ENCODE measurements at places on chromosomes 3 and 15.

DNA sequence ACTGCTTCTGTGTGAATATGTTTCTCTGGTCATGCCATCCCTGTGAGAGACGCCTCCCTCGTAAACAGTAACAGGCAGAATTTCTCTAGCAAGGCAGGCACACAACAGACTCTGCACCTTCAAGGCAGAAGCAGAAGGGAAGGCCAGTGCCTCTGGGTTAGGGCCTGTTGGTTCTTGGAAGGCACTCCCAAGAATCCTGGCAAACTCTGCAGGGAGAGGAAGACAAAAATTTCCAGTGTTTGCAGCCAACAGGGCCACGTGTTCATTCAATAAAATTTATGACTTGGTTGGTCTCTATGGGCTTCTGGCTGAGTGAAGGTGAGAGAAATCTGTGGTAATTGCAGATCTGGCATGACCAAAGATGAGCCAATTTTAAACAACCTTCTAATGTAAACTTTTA lies 39.3 kb downstream of the NFKBIZ start:
- DNase-seq: no peak

DNA sequence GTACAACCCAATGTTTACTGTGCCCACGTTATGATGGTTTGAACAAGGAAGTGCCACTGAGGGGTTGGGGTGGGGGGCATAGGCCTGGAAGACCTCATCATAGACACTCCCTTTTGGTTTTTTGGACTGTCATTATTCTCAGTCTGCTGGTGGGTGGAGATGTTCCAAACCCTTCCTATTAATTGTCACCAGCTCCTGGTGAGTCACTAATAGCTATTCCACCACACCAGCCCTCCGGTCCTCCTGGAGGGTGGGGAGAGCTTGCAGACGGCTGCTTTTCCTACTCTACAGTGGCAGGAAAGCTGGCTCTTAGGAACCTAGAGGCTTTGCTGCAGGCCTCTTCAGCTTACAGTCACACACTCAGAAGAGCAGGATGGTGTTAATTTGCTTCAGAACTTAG lies 9.0 kb upstream of the COPG1 start:
- DNase-seq: no peak

DNA sequence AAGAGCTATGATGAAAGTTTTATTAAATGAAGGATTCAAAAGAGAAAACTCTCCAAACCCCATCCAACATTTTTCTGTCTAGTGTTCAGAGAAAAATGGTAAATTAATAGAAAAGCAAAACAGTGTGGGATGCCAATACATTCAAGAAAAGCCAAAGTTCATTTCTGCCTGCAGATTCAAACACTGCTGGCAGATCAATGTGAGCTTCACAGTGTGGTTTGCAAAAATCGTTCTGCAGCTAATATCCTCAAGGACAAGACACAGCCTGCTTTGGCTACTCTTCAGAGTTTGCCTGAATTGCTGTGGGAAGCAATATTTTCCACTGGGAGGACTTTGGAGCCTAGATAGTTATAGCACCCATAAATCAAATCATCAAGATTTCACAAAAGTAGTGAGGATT lies 619.9 kb upstream of the SUCLG2 start:
- no peak for DNase-seq

- DNase-seq: no peak
Measured at GRCh38 chr3:113263020-113263419, 51.7 kb downstream of the BOC start.

DNA sequence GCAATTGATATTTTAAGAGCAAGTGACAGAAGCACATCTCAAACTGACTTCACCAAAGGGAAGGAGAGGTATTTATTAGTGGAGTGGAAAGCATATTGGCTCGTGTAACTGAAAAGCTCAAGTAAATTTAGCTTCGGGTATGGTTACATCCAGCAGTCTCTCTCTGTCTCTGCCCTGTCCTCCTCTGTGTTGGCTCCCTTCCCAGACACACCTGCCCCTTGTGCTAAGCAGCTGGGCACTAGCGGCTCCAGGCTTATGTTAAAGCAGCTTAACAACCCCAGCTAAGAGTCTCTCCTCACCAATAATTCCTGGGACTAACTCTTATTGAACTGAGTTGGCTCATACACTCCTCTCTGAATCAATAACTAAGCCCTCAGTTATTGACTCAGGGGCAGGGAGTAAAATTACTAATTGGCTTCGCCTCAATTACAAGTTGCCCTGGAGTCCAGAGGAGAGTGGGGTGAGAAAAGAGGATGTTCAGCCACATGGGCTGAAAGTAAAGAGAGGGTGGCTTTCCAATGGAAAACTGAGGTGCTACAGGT lies 12.8 kb upstream of the SH3BP5 start:
- DNase-seq: no peak

- no peak for DNase-seq
Measured at GRCh38 chr3:52407779-52408178, 37.1 kb downstream of the SEMA3G start.

DNA sequence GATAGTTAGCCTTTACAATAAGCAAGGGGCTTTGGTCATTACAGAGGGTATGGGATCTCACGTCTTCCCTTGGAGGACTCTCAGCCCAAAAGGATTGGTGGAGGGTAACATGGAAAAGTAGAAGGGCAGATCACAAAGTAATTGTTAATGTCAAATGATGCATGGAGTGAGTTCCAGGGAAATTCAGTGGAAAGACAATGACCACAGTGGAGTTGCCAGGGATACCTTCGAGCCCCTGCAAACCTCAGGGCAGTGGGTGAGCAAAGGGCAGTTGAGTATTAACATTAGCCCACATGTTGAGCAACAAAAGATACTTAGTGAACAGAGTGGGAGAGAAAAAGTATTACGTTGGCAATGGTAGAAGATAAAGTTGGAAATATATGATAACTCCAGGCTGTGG lies 593.4 kb upstream of the NR2F2 start:
- DNase-seq: no peak

GRCh38 chr3:45179163-45179562 lies 33.0 kb upstream of the CDCP1 start:
- no peak for DNase-seq

- DNase-seq: no peak
Measured at GRCh38 chr3:127654374-127654773, 18.4 kb upstream of the ABTB1 start.

All from activated CD8-positive, alpha-beta memory T cell treated with anti-CD3 and anti-CD28 coated beads for 1 hour (primary cell).